Stimulated activated CD4-positive, alpha-beta T cell treated with anti-CD3 and anti-CD28 coated beads, Interleukin-1b, Interleukin-23, amount 100 ng/mL, for 1 hour (primary cell): ENCODE measurements at places on chromosomes 12 and 14.

DNA sequence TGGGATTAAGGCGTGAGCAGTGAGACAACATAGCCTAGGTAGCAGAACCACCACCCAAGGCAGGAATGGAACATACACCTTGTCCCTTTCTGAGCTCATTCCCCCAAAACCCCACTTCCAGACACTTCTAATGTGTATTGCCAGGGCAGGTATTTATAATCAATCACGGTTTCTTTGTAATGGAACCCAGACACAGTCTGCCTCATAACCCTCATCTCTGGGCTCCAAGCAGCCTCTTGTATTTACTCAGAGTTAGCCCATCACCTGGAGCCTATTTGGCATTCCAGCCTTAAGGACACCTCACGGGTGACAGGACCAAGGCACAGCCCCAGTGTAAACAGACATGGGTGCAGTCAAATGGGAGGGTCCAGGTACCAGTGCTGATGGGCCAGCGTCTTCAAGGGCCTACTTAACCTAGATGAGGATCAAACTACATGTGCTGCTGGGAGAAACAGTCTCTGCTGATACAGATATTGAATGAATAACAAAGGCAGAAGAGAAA is 2.5 kb upstream of the HIGD1C start:
- DNase-seq = no peak

DNA sequence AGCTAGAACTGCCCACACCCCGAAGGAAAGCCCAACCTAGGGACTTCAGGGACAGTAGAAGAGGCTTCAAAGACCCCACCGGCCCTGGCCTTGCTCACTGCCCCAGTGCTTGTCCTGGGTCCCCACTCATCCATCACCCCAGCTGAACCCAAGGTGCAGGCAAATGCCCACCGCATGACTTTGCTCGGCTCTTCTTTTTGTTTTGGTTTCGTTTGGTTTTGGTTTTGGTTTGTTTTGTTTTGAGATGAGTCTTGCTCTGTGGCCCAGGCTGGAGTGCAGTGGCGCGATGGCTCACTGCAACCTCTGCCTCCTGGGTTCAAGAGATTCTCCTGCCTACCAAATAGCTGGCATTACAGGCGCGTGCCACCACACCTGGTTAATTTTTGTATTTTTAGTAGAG is 9.0 kb downstream of the CCDC85C start:
- DNase-seq = peak; percentile 7

DNA sequence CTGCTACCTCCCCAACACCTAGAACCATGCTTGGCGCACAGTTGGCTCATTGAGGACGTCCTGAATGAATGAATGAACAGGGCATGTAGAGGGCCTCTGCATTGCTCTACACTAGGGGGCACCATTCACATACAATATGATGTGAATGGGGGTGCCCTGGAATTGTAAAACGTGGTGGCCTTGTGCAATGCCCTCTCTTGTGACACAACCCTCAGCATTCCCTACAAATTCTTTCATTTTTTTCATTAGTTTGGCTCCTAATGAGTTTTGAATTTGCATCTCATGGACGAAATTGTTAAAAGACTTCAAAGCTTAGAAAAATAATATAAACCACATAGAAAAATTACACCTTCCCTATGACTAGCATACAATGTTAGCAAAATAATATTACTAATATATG is 2.3 kb upstream of the DIO2 start:
- no peak for DNase-seq

DNA sequence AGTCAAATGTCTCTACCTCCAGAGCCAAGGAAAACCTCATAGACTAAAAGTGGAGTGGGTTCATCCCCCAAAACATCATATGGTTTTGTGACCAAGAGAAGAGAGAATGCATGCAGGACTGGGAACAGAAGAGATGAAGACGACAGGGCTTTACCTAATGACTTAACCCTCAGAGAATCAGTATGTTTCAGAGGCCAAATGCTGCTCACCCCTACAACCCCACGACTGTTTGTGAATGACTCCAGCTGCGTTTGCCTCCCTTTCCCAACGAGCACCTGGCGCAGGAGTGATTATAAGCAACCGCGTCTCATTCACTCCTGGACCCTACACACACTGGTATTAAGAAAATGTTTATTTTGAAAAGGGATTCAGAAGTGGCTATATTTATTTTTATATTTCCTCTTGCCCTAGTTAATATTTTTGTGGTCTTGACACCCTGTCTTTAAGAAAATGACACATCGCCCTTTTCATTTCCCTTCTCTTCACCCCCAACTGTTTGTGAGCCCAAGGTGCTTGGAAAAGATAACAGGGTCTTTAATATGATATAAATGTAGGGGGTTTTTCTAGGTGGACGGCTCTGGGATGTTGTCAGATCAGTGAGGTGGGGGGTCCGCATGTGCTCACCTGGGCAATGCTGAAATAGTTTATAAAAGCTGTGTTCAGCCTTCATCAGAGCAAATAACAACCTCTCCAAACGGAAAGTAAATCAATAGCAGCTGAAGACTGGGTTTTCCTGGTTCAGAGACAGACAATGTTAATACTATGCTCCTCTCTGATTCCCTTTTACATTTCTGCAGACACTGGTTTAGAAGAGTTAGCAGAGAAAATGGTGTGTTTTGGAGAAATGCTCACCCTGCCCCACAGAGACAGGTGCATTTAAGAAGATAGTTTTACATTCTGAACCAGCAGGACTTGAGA is 77.7 kb downstream of the SLC15A4 start:
- DNase-seq = no peak

DNA sequence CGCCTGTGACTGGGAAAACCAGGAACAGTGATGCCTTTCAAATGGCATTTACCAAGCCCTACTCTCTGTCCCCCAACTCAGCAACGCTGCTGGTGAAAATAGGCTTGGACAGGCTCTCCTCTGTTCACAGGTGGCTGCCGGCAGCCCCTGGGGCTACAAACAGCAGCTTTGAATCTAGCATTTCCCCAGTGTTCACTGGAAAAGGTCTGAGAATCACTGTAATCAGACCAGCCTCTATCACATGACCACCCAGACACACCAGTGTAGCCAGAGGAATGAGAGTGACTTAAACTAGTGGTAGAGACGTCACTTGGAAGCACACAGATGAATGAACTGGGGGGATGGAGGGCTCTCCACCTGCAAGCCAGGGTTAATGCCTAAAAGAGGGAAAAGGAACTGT is 151.8 kb downstream of the FOXN3 start:
- no peak for DNase-seq

- no peak for DNase-seq
Measured at GRCh38 chr14:22231018-22231417, 358.0 kb downstream of the DAD1 start.

GRCh38 chr12:103652808-103653207 is 65.7 kb downstream of the STAB2 start:
- no peak for DNase-seq

GRCh38 chr12:66453844-66454243 is 151.6 kb downstream of the HELB start:
- no peak for DNase-seq

GRCh38 chr14:101495284-101495683 is 66.0 kb upstream of the DIO3 start:
- DNase-seq = no peak

DNA sequence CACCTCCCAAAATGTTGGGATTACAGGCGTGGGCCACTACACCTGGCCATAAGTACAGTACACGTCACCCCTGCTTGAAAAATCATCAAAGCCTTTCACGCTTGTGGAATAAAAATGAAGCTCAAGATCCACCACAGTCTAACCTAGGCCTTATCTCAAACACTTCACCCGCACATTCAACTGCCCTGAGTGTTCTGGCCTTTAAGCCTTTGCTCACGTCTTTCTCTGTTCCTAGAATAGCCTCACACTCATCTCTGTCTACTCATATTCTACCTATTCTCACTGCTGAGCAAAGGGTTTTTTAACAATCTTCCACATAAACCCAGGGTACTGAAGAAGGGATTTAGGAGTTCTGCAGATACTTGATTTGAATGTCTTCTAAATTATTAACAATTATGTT is 9.9 kb downstream of the CALCOCO1 start:
- DNase-seq = no peak

- DNase-seq = no peak
Measured at GRCh38 chr14:42323426-42323825, 716.8 kb downstream of the LRFN5 start.

GRCh38 chr12:56565510-56566101 is 44.0 kb downstream of the RBMS2 start:
- no peak for DNase-seq

DNA sequence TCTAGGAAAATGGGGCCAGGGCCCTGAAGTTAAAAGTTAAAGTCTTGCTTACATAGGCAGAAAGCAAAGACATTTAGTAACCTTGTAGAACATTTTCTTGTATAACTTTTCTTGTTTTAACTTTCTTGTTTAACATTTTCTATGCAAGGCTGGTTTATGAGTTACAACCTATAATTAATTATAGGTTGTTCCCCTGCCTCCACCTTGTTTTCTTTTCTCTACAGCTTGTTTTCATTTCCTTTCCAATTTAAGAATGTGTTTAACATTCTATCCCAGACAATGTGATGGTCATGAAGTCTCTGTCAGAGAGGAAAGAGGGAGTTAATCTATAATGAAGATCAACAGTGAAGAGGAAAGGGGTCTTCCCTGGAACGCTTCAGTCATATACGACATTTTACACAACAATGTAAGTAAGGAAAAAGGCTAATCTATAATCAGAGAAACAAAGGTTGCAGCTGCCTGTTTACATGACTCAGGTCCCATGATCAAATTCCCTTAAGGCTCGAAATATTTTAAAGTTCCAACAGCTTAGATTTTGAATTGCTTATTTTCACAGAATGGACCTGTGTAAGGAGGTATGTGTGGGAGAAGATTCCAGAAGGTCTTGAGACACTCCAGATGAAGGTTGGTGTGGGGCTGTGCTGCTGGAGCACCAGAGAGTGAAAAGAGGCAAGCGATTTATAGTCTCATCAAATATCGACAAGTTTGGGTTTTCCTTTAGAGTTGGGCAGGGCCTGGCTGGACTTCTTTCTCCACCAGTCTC is 34.2 kb upstream of the TCL1B start:
- DNase-seq = no peak

DNA sequence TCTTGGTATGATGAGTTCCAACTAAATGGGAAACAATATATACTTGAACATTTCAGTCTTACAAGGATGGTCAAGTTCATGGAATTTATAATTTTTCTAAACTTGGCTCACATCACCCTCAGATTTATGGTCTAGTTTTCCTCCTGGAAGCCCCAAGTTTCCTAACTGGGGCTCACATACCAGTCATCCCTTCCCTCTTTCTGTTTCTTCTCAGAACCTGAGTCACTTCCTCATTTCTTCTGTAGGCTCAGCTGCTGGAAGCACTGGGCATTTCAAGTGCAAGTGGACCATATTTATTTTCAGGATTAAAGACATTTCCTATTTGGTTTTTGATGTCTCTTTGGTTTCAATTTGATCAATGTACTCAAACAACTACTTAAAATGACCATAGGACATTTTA is 55.4 kb downstream of the GRIP1 start:
- no peak for DNase-seq

GRCh38 chr12:24728366-24728765 is 220.5 kb downstream of the BCAT1 start:
- no peak for DNase-seq

- no peak for DNase-seq
Measured at GRCh38 chr12:111573476-111573875, 25.6 kb downstream of the ATXN2 start.

- no peak for DNase-seq
Measured at GRCh38 chr12:109735051-109735521, 21.5 kb downstream of the FAM222A start.

DNA sequence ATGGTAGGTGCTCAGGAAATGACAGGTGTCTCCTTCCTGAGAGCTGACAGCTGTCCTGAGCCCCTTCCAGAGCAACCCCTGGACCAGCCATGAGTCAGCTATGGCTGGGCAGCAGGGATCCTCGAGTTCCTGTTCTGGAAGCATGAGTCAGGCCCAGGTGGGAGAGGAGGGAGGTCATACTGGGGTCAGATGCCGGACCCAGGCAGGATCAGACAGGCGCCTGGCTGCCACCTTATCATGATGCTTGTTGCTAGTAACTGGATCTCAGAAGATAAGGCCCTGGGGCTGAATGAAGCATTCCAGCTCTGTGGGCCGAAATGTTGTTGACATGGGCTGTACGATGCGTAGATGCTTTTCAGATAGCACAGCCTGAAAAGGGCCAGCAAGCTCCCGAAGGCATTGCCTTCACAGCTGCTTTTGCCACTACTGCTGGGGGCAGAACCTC is 17.4 kb upstream of the KRT7 start:
- no peak for DNase-seq

- DNase-seq = no peak
Measured at GRCh38 chr12:130424858-130425697, 87.4 kb downstream of the PIWIL1 start.
